Stimulated activated CD8-positive, alpha-beta memory T cell treated with anti-CD3 and anti-CD28 coated beads, Interleukin-2, amount 100 ng/mL, for 1 hour (primary cell): ENCODE measurements at places on chromosomes 2 and 18.

- no peak for DNase-seq
Observed at GRCh38 chr2:121993682-121994081, 238.2 kb downstream of the TSN start.

DNA sequence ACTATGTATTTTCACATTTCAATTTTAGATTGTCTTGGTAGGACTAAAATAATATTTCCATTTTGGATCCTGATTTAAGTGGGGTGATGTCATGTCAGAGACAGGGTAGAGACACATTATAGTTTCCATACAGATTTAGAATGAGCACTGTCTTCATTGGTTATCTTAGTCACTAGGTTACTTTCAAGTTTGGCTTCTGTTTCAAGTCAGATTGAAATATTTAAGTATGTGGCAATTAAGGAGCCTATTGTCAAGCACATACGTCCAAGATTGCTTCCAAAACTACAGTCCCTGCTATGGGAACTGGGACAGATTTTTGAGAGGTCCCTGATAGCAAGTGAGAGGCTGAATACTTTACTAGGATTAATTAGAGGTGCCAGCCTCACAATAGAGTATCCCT is 89.2 kb upstream of the FAM117B start:
- no peak for DNase-seq

DNA sequence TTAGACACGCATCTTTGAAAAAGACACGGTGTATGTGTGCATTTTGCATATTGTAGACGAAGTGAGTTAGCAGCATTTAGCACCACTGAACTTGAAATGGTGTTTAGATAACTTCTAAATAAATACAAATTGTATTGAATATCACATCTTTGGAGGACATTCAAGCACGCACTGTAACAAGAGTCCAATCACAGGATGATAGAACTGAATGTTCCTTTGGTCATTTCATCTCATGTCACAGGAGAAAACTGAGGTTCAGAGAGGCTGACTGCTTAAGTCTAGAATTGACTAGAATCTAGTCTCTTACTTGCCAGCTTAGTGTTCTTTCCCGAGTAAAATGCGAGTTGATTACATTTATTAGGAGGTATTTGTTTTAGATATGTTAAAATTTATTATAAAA is 119.2 kb upstream of the CCDC195 start:
- DNase-seq = no peak

DNA sequence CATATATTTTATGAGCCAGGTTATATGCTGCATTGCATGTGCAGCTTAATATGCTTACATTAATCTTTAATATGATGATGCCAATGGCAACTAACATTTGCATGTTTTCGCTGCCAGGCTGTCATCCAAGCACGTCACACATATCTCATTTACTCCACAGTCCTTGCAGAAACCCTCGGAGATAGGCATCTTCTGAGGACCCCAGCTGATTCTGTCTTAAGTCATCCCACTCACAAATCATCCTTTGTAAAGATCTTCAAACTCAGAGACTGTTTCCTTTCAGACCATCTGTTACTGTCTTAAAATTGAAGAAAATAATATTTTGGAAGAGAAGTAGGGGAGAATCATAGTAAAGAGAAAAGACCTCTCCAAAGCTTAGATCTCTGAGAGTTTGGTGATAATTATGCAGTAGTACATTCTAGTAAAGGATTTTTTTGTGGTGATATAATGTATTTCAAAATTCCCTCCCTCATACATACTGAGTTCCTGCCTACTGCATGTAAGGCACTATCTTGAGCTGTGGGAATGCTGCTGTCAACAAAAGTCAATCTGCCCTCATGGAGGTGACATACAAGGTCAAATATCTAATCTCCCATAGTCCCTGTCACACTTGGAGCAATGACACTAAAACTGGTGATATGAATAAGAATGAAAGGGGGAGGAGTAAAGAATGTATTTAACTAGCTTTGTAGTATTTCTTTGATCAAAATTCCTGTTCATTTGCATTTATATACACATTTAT is 11.0 kb downstream of the ITGA4 start:
- DNase-seq = no peak

DNA sequence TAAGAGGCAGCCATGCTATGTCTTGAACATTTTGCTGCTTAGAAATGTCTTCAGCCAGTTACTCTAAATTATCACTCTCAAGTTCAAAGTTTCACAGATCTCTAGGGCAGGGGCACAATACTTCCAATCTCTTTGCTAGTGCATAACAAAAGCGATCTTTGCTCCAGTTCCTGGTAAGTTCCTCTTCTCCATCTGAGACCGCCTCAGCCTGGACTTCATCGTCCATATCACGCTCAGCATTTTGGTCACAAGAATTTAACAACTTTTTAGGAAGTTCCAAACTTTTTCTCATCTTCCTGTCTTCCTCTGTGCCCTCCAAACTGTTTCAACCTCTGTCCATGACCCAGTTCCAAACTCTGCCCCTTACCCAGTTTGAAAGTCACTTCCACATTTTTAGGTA is 8.8 kb upstream of the SLC35F5 start:
- no peak for DNase-seq

DNA sequence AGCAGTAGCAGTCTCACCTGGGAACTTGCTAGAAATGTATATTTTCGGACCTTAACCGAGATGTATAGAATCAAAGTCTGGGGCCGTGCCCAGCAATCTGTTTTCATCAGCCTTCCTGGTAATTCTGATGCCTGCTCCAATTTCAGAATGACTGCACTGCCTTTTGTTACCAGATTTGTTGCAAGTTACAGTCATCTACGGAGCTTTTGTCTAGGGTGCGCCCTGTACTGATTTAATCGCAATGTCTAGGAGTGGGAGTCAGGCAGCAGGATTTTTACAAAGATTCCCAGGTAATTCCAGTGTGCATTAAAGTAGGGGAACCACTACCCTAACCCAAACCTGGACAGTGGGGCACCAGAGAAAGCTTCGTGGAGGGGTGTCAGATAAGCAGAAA is 178.0 kb downstream of the HAUS1 start:
- DNase-seq = no peak

DNA sequence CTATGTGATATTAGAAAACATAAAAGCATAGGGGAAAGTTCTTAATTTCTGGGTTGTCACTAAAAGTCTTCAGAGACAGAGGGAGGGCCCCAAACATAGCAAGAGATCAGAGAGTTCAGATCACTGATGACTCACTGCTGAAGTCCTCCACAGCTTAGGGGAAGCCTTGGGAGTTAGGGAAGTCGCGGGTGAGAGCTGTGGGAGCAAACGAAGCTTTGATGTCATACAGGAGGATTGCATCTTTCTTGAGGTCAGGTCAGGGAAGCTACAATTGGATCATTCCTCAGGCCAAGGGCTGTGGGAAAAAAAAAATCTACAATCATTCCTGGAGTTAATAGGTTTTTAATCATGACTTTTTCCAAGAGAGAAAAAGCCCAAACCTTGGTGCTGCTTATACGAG is 96.2 kb downstream of the COPS8 start:
- no peak for DNase-seq

- DNase-seq = no peak
Observed at GRCh38 chr2:101718993-101719571, 21.6 kb downstream of the MAP4K4 start.

GRCh38 chr2:227323818-227324217 is 1.2 kb upstream of the MFF start:
- no peak for DNase-seq

- DNase-seq = no peak
Observed at GRCh38 chr2:40466332-40466906, 14.5 kb upstream of the SLC8A1 start.

GRCh38 chr2:201436141-201436540 is 15.1 kb downstream of the TRAK2 start:
- DNase-seq = no peak

- DNase-seq = no peak
Observed at GRCh38 chr18:57527556-57528229, 58.8 kb downstream of the FECH start.

DNA sequence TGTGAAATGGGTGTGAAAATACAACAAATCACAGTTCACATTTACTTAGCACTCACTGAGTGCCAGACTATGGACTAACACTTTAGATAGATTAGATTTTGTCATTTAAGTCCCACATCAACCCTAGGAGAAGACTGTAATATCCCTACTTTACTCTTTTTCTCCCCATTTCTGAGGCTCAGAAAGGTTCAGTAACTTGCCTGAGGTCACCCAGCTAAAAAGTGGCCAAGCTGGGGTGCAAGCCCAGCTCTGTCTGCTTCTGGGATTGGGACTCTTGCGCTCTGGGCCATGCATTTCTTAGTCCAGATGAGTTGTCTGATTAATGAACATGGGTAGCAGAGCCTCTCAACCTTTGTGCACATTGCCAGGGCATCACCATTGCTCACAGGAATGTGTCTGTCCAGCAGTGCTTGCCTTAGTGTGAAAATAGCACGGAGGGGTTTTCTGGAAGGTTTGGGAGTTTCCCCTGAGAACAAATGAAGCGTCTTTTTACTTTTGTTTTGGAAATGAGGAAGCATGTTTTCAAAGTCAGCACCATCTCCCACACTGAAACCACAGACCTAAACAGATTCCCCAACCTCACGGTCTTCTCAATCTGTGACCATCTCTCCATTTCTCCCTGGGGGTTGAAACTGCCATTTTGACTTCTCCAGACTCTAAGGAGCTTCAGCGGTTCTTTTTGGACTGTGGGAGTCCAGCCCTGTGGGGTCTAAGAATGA is 31.9 kb downstream of the NRP2 start:
- no peak for DNase-seq

- DNase-seq = no peak
Observed at GRCh38 chr2:231752061-231752460, 29.0 kb downstream of the PDE6D start.
